Stimulated activated CD4-positive, alpha-beta T cell treated with anti-CD3 and anti-CD28 coated beads, Interleukin-4, amount 100 ng/mL, for 48 hours (primary cell): ENCODE measurements at places on chromosomes 1 and 21.

DNA sequence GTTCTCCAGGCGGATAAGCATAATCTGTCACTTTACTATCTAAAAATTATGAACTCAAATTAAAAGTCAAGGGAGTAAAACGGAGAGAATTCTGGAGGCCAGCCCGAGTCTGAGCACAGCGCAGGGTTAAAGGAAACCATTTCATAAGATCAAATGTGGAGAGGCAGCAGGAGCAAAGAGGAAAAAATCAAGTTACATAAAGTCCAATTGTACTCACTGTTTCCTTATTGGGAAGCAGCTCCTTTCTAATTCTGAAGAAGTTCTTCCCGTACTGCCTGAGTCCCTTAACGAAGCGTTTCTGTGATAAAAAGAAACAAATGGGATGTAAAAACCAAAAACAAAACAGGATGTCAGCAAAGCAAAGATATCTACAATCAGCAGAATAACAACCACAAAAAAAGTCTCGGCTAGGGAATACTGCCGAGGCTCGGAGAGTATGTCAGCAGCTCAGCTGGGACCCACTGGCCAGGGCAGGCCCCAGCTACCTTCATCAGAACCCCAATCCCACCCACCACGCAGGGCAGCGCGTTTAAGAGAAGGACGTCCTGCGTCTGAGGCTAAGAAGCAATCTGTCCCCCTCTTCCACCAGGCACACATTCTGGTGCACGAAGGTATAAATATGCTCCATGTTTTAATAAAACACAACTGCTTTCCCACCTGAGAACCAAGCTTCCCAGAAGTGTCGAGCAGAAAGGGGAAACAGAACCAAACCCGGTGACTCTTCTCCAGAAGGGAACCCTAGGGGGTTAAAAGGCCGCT is 104.8 kb downstream of the SLC45A1 start:
- peak; percentile 11 for DNase-seq

- DNase-seq, result peak; percentile 37
Observed at GRCh38 chr1:58929671-58930325, 146.0 kb upstream of the JUN start.

GRCh38 chr1:208308221-208308620 is 64.0 kb upstream of the PLXNA2 start:
- no peak for DNase-seq

DNA sequence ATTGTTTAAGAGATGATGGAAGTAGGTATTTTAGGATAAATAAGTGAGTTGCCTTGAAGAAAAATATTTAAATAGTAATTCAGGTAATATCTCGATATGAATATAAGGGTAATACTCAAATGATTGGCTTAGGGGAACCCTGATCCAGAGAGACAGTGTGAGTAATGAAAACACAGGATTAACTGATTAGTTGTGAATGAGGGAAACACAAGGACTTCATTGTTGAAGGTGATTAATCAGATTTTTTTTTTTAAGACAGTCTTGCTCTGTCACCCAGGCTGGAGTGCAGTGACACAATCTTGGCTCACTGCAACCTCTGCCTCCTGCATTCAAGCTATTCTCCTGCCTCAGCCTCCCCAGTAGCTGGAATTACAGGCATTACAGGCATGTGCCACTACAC is 12.7 kb downstream of the SLC25A33 start:
- DNase-seq, result no peak

DNA sequence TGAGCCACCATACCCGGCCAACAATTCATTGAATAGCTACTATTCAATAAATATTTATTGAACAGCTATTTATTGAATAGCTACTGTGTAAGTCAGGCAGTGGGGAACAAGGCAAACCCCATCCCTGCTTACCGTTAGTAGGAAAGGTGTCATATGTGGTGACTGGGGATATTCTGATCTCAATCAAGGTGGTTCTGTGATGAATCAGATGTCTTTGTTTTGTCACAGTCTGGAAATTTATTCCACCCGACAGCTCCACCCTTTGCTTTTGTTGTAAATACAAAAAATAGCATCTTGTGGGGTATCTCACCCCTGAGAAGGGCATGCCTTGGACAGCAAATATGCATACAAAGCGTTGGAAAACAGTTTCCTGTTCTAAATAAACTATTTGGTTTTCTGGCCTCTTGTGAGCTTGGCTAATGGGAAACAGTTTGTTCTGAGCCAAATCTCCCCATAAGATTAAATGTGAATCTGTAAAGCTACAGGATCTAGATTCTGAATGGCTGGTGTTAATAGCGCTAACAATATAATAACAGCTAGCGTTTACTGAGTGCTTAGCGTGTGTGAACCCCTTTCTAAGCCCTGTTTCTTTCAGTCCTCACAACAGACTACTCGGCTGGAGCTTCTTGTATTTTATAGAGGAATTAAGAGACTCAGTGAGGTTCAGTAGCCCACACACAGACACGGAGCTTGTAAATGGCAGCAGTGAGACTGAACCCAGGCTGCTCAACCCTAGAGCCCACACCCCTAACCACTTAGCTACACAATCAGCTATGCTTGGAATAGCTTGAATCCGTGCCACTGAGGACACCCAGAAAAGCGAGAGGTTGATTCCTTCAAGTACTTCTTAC is 5.5 kb downstream of the PDPN start:
- no peak for DNase-seq

DNA sequence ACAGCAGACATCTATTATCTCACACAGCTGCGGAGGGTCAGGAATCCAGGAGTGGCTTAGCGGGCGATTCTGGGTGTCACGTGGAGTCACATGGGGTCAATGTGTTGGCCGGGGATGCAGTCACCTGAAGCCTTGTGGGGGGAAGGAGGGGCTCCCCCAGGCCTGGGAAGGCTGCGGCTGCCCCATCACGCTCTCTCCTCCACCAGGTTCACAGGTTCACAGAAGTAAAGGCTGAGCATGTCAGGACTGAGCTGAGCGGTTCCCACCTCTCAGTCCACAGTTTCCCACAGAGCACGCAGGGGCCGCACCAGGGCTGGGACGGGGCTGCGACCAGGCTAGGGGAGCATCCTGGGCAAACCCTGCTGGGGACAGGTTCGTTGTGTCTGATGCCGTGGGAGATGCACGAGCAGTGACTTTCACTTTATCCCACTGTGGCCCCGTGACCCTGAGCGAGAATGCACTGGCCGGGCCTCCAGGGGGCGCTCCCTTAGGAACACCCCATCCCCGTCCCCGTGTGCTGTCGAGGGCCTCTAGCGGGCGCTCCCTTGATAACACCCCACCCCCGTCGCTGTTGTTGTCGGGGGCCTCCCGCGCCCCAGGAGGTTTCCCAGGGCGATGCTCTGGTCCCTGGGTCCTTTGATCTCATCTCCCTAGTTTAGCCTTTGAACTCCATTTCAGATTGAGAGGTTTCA is 73.2 kb upstream of the TRAPPC10 start:
- DNase-seq, result peak; percentile 88

DNA sequence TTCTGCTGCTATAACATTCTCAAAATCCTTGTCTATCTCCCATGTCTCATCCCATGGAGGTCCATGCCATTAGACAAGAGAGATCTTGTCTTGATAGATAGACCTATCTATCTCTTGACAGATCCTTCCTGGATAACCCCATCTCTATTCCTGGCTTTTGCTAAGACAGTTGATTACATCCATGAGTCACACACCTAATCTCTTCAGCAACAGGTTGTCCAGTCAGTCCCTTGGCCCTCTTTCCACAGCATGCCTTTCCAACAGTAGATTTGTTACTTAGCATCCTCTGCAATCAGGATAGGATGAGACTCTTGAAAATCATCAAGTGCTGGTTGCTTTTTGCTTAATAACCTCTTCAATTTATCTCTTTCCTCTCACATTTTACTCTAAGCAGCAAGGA is 46.6 kb downstream of the TRMT1L start:
- DNase-seq, result no peak

- no peak for DNase-seq
Observed at GRCh38 chr21:35197191-35197590, 148.1 kb upstream of the RUNX1 start.

- no peak for DNase-seq
Observed at GRCh38 chr21:42122808-42123207, 51.7 kb downstream of the UMODL1 start.
